ENCODE measurements at places on chromosomes 6 and 20. TPM values are rescaled to one million over a fixed set of nuclear protein-coding genes. Genes with fewer than 3 reads are reported as not detected.

Gene EIF6
- 199 TPM for total RNA-seq

Gene SLC32A1
- total RNA-seq, result 0.20 TPM

Gene RCAN2
- 9.8 TPM for total RNA-seq

Gene LBP
- total RNA-seq, result not detected

Gene XKR7
- 0.06 TPM for total RNA-seq

Gene MEI4
- not detected for total RNA-seq

Gene NHSL1
- total RNA-seq, result 125 TPM

Gene ZFP64
- 17.9 TPM for total RNA-seq
